CD4-positive, alpha-beta memory T cell (primary cell): ENCODE measurements at places on chromosomes 3 and 15. TPM values are rescaled to one million over a fixed set of nuclear protein-coding genes. Genes with fewer than 3 reads are reported as not detected.

The LRRC28 gene
- total RNA-seq = 16.4 TPM

DNA sequence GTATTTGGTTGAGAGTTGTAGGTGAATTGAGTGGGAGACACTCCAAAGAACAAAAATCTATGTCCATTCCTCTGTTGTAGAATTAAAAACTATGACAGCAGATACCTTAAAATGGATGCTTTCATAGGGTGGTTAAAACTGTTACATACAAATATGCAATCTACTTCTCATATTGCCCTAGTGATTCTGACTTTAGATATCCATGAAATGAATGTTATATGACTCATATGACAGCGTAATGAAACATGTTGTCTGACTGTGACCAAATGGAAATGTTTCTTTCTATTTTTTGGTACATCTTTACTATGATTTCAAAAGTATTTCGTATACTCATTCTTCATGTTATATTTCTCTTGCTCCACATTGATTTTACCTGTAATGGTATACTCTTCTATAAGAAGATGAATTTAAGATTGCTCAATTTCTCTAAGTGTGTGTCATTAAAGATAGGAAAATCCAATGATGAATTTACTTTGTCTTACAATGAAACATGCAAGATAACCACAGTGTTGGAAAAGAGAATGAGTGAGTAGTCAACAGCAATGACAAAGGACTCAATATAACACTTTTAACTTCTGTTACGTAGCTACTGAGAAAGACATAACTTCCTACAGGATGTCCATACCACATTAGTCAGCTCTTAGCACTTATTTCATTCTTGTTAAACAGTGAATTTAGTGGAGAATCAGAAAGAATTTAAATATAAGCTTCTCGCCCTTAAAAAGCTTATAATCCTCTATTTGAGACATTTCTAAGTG, 79.3 kb upstream of the LSAMP start:
- no peaks in the 10 kb centered on the region for H3K36me3 ChIP-seq
- H3K4me3 ChIP-seq = no peak overlapping the region
- DNase-seq = no peak
- no peak overlapping the region for H3K27ac ChIP-seq

The SLC28A2 gene
- total RNA-seq = not detected

DNA sequence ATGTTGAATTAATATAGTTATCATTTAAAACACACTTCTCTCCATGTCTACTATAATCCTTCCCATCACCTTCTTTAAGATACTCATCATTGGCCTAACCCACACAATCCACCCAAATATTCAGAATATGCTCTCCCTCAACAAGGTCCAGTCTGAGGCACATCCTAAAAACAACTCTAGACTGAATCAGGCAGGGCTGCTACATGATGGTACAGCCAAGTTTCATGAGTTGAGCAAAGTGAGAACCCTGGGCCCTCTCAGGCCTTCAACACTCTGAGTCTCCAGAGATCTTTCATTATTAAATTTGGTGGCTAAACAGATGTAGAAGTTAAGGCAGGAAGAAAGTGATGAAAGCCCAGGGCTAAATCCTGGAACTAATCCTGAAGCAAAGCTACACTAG, 16.2 kb downstream of the ZNF148 start:
- H3K4me1 ChIP-seq = peaks cover 67% of the 10 kb centered on the region
- H3K36me3 ChIP-seq = no peaks in the 10 kb centered on the region
- H3K27me3 ChIP-seq = no peaks in the 10 kb centered on the region

The BCL2A1 gene
- total RNA-seq = 25.4 TPM

The NPAP1 gene
- total RNA-seq = not detected

GRCh38 chr3:120244834-120245225, 40.2 kb downstream of the GPR156 start:
- H3K4me1 ChIP-seq = no peaks in the 10 kb centered on the region
- H3K27me3 ChIP-seq = peaks cover 4% of the 10 kb centered on the region
- no peaks in the 10 kb centered on the region for H3K36me3 ChIP-seq
- no peak for DNase-seq

DNA sequence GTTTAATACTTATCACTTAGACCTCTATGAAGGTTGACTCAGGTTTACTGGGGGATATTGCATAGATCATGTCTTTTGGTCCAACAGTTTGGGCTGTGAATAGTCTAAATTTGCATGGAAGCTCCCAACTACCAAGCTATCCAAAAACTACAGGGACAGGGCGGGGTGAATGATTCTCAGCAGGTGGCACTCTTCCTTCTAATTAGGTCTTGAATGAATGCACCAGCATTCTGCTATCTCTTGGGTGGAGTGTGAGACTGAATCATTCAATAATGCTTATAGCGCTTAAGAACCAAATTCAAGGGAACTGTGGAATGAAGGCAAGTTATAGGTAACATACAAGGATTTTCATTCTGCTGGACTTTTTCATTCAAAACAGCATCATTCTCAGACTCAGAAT, 346.3 kb downstream of the TIGIT start:
- DNase-seq = no peak
- H3K36me3 ChIP-seq = no peaks in the 10 kb centered on the region
- H3K4me3 ChIP-seq = no peak overlapping the region

- no peak overlapping the region for H3K4me3 ChIP-seq
- H3K36me3 ChIP-seq = no peaks in the 10 kb centered on the region
- H3K27ac ChIP-seq = no peak overlapping the region
- H3K27me3 ChIP-seq = no peaks in the 10 kb centered on the region
- DNase-seq = no peak
- H3K4me1 ChIP-seq = peaks cover 13% of the 10 kb centered on the region
Measured at GRCh38 chr3:178969004-178969700, 102.5 kb downstream of the ZMAT3 start.

GRCh38 chr3:134056464-134056891, 26.8 kb upstream of the SLCO2A1 start:
- no peak for DNase-seq
- H3K4me1 ChIP-seq = no peaks in the 10 kb centered on the region
- no peak overlapping the region for H3K27ac ChIP-seq
- H3K36me3 ChIP-seq = no peaks in the 10 kb centered on the region
- H3K27me3 ChIP-seq = no peaks in the 10 kb centered on the region

- H3K4me3 ChIP-seq = no peak overlapping the region
- no peaks in the 10 kb centered on the region for H3K36me3 ChIP-seq
- DNase-seq = no peak
- H3K4me1 ChIP-seq = peaks cover 23% of the 10 kb centered on the region
Measured at GRCh38 chr15:39777496-39777895, 5.1 kb downstream of the FSIP1 start.
